Muscle of leg (tissue), 16 donors: ENCODE measurements at places on chromosomes 7 and 10. TPM values are rescaled to one million over a fixed set of nuclear protein-coding genes. Genes with fewer than 3 reads are reported as not detected.

The TMEM225B gene
- 0.89 TPM for total RNA-seq

The STK17A gene
- 16.3 TPM for total RNA-seq

The SMO gene
- total RNA-seq = 35.9 TPM

The GLI3 gene
- total RNA-seq = 7.6 TPM

The PTPN12 gene
- total RNA-seq = 34.9 TPM

The OR2A12 gene
- not detected for total RNA-seq

The SAMD9L gene
- total RNA-seq = 11.8 TPM

The SNX10 gene
- total RNA-seq = 1.2 TPM

The SUPV3L1 gene
- total RNA-seq = 25.0 TPM

The EGFR gene
- 25.4 TPM for total RNA-seq

DNA sequence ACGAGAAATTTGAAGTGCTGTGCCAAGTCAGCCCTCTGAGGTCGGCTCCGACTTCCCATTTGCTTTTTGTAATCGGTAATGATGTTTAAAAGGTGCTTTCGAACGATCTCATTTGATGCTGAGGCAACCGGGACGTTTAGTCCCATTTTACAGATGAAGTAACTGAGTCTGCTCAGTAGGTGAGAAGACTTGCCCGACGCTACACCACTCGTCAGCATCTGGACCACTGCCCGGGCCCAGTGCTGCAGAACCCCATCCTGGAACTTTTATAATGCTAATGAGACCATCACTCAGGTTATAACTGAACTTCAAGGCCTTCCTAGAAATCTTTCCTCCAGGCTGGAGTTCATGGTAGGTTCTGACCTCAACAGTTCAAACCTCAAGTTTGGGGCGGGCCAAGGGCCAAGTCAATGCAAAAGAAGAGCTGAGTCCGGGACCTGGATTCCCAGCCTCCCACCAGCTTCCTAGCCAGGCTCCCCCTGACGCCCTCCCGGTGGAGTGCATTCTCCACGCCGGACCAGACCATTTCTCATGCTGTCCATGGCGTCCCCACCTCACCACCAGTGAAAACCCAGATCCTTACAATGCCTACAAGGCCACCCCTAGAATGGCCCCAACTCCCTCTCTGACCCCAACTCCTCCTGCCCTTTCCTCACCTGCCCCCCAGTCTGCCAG, 699 bp upstream of the PDLIM1 start:
- H3K27me3 ChIP-seq = peaks cover 57% of the 10 kb centered on the region
- peaks cover 15% of the 10 kb centered on the region for H3K4me1 ChIP-seq
- peak overlapping the region; percentile 31 for H3K4me3 ChIP-seq

- no peaks in the 10 kb centered on the region for H3K27me3 ChIP-seq
- no peak overlapping the region for H3K27ac ChIP-seq
- H3K4me3 ChIP-seq = no peak overlapping the region
- H3K36me3 ChIP-seq = peaks cover 65% of the 10 kb centered on the region
Observed at GRCh38 chr10:77821551-77821950, 105.0 kb downstream of the DLG5 start.

DNA sequence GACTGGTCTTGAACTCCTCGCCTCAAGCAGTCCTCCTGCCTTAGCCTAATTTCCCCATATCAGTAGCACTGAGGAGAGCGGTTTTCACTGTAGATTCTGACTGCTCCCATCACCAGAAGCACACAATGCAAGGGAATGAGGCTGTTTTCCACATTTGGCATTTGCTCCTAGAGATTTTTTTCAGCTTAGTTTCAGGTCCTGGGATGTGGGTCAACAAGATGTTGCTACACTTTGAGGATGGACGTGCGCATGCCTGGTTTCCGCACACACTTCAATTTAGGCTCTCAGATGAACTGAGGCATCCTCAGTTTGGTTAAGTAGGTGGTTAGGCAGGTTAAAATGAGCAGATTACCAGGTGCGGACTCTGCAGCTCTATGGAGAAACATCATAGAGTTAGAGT, 287.1 kb upstream of the LYZL1 start:
- DNase-seq = no peak
- no peak overlapping the region for H3K27ac ChIP-seq
- no peak overlapping the region for H3K4me3 ChIP-seq

- no peak overlapping the region for H3K4me3 ChIP-seq
- peaks cover 5% of the 10 kb centered on the region for H3K4me1 ChIP-seq
- no peaks in the 10 kb centered on the region for H3K36me3 ChIP-seq
Observed at GRCh38 chr7:47743965-47744591, 162.2 kb upstream of the TNS3 start.

DNA sequence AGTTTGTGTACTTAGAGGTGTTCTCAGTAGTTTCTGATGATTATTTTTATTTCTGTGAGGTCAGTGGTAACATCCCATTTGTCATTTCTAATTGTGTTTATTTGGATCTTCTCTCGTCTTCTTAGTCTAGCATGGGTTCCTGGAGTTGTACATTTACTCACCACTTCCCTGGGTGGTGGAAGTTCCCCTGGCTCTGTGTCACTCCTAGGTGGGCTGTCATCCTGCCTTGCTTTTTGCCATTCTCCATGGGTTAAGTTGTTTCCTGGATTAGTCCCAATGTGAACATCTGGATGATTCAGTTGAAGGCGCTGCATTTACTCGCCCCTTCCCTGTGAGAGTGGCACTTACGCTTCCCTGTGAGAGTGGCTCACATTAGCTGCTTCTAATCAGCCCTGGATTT, 48.2 kb downstream of the GSAP start:
- H3K4me1 ChIP-seq = no peaks in the 10 kb centered on the region

- H3K36me3 ChIP-seq = no peaks in the 10 kb centered on the region
- no peaks in the 10 kb centered on the region for H3K27me3 ChIP-seq
- no peak for DNase-seq
- peaks cover 9% of the 10 kb centered on the region for H3K4me1 ChIP-seq
- no peak overlapping the region for H3K27ac ChIP-seq
Observed at GRCh38 chr10:29748109-29748650, 113.4 kb upstream of the SVIL start.

GRCh38 chr7:84162125-84162524, 32.5 kb downstream of the SEMA3A start:
- no peak for DNase-seq
- no peaks in the 10 kb centered on the region for H3K36me3 ChIP-seq
- H3K4me1 ChIP-seq = no peaks in the 10 kb centered on the region
- H3K27ac ChIP-seq = no peak overlapping the region

- no peak overlapping the region for H3K27ac ChIP-seq
- H3K27me3 ChIP-seq = no peaks in the 10 kb centered on the region
- no peak overlapping the region for H3K4me3 ChIP-seq
- peak; percentile 11 for DNase-seq
Observed at GRCh38 chr10:106711313-106711906, 453.1 kb downstream of the SORCS1 start.

- peak overlapping the region; percentile 74 for H3K4me3 ChIP-seq
- peaks cover 38% of the 10 kb centered on the region for H3K4me1 ChIP-seq
- DNase-seq = peak; percentile 67
Observed at GRCh38 chr10:129964611-129965424, 744 bp upstream of the EBF3 start.

- no peaks in the 10 kb centered on the region for H3K36me3 ChIP-seq
- no peak overlapping the region for H3K27ac ChIP-seq
- DNase-seq = peak; percentile 60
- H3K27me3 ChIP-seq = peaks cover 4% of the 10 kb centered on the region
Observed at GRCh38 chr10:16439295-16439694, 2.5 kb downstream of the PTER start.

GRCh38 chr7:108848486-108848885, 278.8 kb downstream of the DNAJB9 start:
- H3K4me3 ChIP-seq = no peak overlapping the region
- no peaks in the 10 kb centered on the region for H3K4me1 ChIP-seq
- H3K27me3 ChIP-seq = no peaks in the 10 kb centered on the region
- no peak for DNase-seq

- H3K4me1 ChIP-seq = no peaks in the 10 kb centered on the region
- no peaks in the 10 kb centered on the region for H3K27me3 ChIP-seq
- no peak for DNase-seq
- H3K27ac ChIP-seq = no peak overlapping the region
- H3K4me3 ChIP-seq = no peak overlapping the region
Observed at GRCh38 chr10:55449981-55450380, 649.0 kb upstream of the PCDH15 start.

GRCh38 chr10:43395571-43396060, 13.4 kb downstream of the HNRNPF start:
- peaks cover 40% of the 10 kb centered on the region for H3K36me3 ChIP-seq
- H3K4me1 ChIP-seq = peaks cover 22% of the 10 kb centered on the region
- peak overlapping the region; percentile 92 for H3K27ac ChIP-seq
- H3K27me3 ChIP-seq = no peaks in the 10 kb centered on the region
- DNase-seq = peak; percentile 34

- no peak overlapping the region for H3K4me3 ChIP-seq
- H3K4me1 ChIP-seq = no peaks in the 10 kb centered on the region
- no peaks in the 10 kb centered on the region for H3K36me3 ChIP-seq
- H3K27ac ChIP-seq = no peak overlapping the region
Observed at GRCh38 chr10:26367771-26368170, 70.4 kb upstream of the APBB1IP start.

DNA sequence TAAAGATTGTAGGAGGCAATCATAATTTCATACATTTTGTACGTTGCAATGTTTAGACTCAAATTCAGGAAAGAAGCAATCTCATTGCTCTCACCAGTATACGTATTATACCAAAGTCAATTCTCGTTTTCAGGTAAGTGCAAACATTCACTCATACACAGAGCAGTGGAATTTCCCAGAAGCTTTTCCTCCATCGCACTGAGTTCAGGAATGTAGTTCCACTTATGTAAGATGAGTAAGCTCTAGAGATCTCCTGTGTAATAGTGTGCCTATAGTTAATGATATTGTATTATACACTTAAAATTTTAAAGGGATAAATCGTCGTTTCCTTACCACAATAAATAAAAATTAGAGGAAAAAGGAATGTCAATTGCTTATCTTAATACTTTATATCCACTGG, 470.8 kb upstream of the KCND2 start:
- H3K4me1 ChIP-seq = no peaks in the 10 kb centered on the region
- DNase-seq = no peak
- no peaks in the 10 kb centered on the region for H3K27me3 ChIP-seq
- H3K36me3 ChIP-seq = no peaks in the 10 kb centered on the region
- H3K4me3 ChIP-seq = no peak overlapping the region
- no peak overlapping the region for H3K27ac ChIP-seq

GRCh38 chr7:147483634-147484292, 1106.8 kb upstream of the C7orf33 start:
- H3K27me3 ChIP-seq = no peaks in the 10 kb centered on the region
- no peak overlapping the region for H3K27ac ChIP-seq
- H3K36me3 ChIP-seq = no peaks in the 10 kb centered on the region
- no peaks in the 10 kb centered on the region for H3K4me1 ChIP-seq

- H3K4me3 ChIP-seq = peak overlapping the region; percentile 96
- H3K27ac ChIP-seq = peak overlapping the region; percentile 95
- no peaks in the 10 kb centered on the region for H3K27me3 ChIP-seq
- peaks cover 3% of the 10 kb centered on the region for H3K36me3 ChIP-seq
Observed at GRCh38 chr7:114922652-114923402, 933 bp downstream of the MDFIC start.

DNA sequence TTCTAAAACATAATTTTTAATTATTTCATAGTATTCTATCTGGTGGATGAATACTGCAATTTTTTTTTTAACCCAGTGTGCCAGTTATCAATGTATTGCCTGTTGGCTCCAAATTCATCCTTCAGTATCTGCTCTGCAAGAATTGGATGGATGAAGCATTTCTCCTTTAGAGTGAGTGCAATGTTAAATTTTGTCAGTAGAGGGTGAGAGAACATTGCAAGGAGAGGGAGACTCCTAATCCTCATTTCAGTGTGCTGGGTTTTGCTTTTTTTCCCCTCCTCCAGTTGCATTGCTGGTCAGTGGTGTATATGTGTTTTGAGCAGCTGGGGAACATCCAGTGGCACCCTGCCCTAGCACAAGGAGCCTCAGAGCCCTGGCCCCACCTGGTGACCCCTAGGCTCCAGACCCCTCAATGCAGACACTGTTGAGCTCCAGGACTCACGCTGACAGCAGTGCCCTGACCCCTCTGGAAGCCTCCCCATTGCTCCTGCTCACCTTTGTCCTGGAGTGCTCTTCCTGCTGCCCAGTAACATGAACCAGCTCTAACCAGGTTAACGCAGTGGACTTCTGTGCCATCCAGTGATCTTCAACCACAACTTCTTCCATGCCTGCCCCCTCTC, 199.4 kb downstream of the USP6NL start:
- no peaks in the 10 kb centered on the region for H3K36me3 ChIP-seq
- peaks cover 9% of the 10 kb centered on the region for H3K4me1 ChIP-seq

DNA sequence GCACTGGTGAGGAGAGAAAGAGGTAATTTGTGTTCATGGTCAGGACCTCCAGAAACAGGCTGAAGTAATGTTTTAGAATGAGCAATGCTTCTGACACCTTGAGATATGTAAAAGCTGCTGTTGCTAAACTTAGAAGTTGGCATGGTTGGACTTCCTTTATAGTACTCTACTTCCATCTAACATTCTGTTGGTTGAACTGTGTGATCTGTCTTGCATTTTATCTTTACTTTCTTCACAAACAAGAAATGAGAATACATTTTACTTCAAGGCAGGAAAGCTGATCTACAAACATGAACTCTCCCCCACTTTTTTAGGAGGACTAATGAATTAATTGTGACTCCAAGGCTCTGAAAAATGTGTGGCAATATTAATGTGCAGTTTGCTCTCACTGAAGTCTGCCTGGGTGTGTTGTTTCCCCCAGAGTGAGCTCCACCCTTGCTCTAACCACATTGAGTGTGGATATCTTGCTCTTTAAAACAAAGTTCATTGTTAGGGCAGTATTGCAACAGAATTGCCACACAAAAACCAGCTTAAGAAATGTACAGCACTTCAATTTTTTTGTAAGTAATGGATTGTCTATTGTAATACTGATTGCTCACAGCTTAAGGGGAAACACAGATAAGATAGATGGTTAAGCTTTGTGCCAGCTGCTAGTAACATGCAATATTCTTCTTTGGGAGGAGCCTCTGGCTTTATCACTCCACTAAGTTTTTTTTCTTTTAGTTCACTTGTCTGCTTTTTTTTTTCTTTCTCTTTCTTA, 69.0 kb downstream of the ADD3 start:
- H3K4me3 ChIP-seq = no peak overlapping the region
- peaks cover 21% of the 10 kb centered on the region for H3K4me1 ChIP-seq
- H3K27ac ChIP-seq = peak overlapping the region; percentile 91

DNA sequence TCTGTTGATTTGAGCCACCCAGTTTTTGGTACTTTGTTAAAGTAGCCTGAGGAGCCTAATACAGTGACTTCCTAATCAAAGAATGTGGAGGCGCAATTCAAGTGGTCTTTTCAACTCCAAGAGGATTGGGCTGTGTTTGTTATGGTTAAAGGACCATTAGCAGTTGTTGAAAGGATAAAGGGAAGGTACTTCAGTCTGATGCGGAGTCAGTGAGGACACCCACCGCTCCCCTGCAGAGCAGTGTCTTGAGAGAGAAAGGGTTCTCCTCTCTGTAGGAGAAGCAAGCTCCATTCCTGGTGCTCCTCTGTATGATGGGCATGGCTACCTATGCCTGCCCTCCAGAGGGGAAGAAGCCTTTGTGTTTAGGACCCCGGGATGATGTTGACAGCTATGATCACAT, 590.6 kb upstream of the C7orf33 start:
- H3K36me3 ChIP-seq = no peaks in the 10 kb centered on the region
- H3K27ac ChIP-seq = no peak overlapping the region
- no peak overlapping the region for H3K4me3 ChIP-seq
- DNase-seq = no peak

GRCh38 chr7:27866256-27866655, 126.3 kb downstream of the TAX1BP1 start:
- no peaks in the 10 kb centered on the region for H3K27me3 ChIP-seq
- H3K36me3 ChIP-seq = no peaks in the 10 kb centered on the region
- H3K4me3 ChIP-seq = no peak overlapping the region
- H3K4me1 ChIP-seq = no peaks in the 10 kb centered on the region
